ENCODE measurements at places on chromosomes 6 and 20.

DNA sequence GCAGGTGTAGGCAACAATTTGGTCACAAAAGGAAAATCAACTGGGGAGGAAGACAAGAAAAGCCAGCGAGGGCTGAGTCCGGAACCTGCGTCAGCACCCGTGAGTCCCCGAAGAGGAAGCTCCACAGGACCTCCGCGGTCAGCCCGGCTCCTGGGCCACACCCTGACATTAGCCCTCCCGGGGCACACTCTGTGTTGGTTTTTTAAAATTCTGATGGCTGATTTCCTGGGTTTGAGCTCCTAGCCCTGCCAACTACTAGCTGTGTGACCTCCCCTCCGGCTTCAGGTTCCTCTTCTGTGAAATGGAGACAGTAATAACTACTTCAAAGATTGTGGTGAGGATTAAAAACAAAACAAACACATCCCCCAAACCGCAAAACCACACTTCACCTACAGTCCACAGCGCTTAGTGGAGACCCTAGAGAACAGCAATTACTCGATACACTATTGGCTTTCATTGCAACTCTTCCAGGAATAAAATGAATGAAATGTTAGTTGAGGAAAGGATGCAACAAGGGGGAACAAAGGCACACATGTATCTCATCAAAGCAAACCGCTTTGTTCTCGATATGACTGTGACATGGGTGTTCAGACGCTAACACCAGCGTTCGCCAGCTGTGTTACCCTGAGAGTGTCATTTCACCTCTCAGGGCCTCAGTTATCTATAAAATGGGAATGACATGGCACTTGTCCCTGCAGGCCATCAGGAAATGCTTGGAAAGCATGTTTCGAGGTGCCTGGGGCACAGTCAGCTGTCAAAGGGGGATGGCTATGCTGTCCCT, 985 bp downstream of the ZBP1 start:
- DNase-seq = peak; percentile 36

GRCh38 chr20:9353180-9353915, 161.0 kb upstream of the LAMP5 start:
- no peak for DNase-seq

- no peak for DNase-seq
Observed at GRCh38 chr20:61487346-61487996, 235.4 kb downstream of the CDH4 start.

DNA sequence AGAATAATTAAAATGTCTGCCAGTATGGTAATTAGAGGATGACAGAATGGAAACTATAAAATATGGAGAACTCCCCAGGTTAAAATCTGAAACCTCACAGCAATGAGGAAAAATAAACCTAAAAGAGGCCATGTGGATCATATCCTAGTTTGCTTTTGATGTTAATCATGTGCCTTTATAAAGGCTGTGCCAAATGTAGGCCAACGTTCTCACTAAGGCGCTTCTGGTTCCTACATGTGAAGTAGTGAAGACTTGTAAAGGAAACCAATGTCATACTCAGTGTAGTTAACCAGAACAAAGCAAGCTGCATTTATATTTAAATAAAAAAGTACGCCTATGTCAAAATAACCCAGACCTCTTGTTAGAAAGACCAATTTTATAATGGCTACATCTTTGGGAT, 113.7 kb upstream of the FAM184A start:
- DNase-seq = no peak

GRCh38 chr6:34672657-34673043, 23.9 kb downstream of the ILRUN start:
- no peak for DNase-seq

- no peak for DNase-seq
Observed at GRCh38 chr6:79468116-79468515, 69.1 kb downstream of the LCA5 start.

GRCh38 chr20:49866051-49866450, 49.3 kb downstream of the SPATA2 start:
- DNase-seq = no peak
